NCI-H510A treated with DMSO at 0.1 percent for 48 hours (cell line): ENCODE measurements at places on chromosomes 3 and 15.
A peak's percentile ranks its signal among the peaks of the same experiment; 100 is the strongest.

DNA sequence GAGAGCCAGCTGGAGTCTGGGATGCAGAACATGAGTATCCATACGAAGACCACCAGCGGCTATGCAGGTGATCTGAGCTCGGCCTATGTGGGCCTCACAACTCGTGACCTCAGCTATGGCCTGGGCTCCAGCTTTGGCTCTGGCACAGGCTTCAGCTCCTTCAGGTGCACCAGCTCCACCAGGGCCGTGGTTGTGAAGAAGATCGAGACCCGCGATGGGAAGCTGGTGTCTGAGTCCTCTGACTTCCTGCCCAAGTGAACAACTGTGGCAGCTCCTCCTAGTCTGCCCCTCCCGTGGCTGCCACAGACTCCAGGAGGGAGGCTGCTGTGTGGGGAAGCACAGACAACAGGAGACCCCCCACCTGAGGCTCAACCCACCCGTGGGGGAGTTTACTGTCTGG lies 3.6 kb upstream of the KPNA4 start:
- no peak for DNase-seq

- peak; percentile 14 for DNase-seq
These were observed 185.3 kb upstream of the FEZF2 start for GRCh38 chr3:62558549-62559112.

DNA sequence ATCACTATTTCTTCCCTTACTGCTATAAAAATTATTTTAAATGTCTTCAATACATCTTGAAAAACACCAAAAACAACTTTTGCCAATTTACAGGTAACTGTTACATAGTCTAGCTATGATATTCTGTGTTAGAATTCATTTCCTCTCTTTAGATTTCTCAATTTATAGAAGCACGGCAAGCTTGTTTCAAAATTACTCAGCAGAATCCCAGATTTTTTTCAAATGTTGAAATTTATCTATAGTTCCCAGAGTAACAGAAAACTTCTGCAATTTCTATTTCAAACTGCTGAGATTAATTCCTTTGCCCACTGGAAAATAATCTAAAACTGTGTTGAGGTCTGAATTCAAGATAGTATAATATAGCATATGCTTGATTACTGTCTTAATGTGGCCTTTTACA lies 41.2 kb downstream of the CCPG1 start:
- DNase-seq: no peak

GRCh38 chr3:113140876-113141275 lies 70.5 kb upstream of the BOC start:
- DNase-seq: no peak

- peak; percentile 57 for DNase-seq
These were observed 440.5 kb downstream of the SHQ1 start for GRCh38 chr3:72407766-72408165.
